SK-N-SH (cell line): ENCODE measurements at places on chromosomes 1 and 21.
A peak's percentile ranks its signal among the peaks of the same experiment; 100 is the strongest.

DNA sequence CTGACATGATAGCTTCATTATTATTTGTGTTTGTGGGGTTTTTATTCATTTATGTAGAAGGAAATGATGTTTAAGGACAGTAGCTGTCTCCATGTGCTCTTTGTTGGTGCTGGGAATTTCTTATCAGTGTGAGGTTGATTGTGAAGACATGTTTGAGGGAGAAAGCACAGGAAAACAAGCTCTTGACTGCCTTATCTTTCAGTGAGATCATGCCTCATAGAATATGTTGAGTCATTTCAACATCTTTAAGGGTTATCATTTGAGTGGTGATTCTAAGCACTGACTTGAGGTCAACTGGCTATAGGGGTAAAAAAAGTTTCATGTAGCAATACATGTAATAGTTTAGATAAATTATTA, 405.1 kb upstream of the ADAMTS5 start:
- DNase-seq, result no peak

GRCh38 chr21:37564341-37564923, 197.9 kb downstream of the DYRK1A start:
- peak; percentile 66 for DNase-seq

GRCh38 chr1:29909962-29910361, 673.6 kb downstream of the PTPRU start:
- DNase-seq, result no peak

GRCh38 chr1:155003766-155004351, 1.3 kb downstream of the ZBTB7B start:
- peak; percentile 80 for DNase-seq

- DNase-seq, result no peak
Measured at GRCh38 chr1:168636200-168636599, 59.8 kb downstream of the XCL1 start.

DNA sequence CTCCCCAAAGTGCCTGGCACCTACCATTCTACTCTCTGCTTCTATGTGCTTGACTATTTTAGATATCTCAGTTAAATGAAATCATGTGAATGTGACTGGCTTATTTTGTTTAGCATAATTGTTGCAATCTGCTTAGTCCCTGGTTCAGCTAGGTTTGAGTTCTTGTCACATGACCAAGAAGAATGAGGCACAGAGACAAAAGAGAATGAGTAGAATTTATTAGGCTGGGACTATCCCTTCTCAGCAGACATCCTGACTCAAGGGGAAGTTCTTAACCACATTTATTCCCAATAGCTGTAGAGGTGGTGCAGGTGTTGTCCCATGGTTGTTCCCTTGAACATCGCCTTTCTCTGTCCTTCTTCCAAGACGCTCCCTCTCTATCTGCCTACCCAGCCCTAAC, 1485.7 kb downstream of the KCNT2 start:
- DNase-seq, result no peak

DNA sequence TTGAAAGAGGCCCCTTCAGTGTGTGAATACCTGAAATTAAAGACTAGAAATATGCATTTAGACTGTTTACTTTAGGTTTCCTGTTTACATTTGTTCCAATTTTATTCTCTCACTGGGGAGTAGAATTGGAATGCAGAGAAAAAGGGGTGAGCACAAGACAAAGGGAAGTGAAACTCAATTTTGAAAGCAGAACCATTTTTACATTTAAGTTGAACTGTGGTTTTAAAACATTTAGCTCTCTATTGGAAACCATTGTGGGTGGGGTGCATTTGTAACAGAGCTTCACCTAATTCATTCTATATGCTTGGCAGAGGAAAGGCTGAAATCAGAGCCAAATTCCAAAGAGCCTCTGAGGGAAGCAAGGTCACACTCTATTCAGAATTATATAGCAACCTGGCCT, 235.3 kb upstream of the C1orf105 start:
- no peak for DNase-seq

DNA sequence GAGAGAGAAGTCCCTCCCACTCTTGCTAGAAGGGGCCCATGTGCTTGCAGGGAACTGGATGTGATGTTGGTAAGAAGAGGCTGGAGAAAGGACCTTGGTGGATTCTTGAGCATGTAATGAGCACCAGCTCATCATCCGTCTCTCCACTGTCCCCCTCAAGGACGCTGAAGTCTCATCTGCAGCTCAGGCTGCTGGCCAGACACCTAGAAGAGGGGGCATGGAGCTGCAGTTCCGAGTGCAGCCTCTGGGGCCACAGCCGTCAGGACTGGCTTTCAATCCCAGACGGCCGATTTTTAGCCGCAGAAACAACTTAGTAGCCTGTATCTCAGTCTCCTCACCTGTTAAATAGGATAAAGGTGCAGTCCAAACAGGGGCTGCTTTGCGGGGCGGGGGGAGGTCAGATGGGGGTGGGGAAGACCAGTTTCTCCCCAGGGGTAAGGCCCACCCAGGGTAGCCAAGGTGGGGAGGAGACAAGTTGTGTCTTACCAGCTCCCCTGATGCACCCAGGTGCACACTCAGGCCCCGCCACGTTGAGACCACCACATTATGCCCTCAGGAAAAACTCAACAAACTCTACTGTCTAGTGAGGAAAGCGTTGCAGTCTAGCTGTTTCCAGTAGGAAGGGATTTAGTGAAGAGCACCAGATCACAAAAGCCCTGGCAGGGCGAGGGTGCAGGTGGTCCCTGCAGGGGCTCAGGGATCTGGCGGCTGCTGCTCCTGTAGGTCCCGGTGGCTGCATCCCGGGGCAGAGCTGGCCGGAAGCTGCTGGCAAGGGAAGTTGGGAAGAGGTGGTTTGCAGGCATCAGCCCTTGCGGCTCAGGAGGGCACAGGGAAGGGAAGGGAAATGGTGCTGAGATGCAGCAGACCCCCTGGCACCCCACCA, 29.5 kb downstream of the LDLRAP1 start:
- DNase-seq, result peak; percentile 85

DNA sequence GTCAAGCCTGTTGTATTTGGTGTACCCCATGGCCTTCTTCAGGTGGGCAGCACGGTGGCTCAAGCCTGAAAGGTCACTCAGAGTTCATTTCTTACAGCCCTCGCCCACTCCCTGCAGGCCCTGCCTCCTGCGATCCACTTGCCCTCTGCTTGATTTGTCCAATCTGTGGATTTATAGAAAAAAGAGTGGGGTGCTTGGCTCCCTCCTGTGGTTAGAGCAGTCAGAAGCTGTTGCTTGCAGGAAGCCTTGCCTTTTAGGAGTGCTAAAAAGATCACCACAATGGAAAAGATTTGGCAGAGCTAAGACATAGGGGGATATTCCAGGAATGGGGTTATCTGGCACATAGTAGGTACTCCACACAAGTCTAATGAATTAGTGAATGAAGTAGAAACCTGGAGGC, 108.0 kb upstream of the TRABD2B start:
- no peak for DNase-seq

- DNase-seq, result peak; percentile 67
Measured at GRCh38 chr1:208179263-208179816, 64.8 kb downstream of the PLXNA2 start.

GRCh38 chr1:12627296-12627695, 9.3 kb upstream of the DHRS3 start:
- DNase-seq, result no peak

- DNase-seq, result peak; percentile 67
Measured at GRCh38 chr1:116515702-116516101, 55.1 kb downstream of the CD58 start.
